GM18507 (cell line): ENCODE measurements at places on chromosomes 3 and 15.

DNA sequence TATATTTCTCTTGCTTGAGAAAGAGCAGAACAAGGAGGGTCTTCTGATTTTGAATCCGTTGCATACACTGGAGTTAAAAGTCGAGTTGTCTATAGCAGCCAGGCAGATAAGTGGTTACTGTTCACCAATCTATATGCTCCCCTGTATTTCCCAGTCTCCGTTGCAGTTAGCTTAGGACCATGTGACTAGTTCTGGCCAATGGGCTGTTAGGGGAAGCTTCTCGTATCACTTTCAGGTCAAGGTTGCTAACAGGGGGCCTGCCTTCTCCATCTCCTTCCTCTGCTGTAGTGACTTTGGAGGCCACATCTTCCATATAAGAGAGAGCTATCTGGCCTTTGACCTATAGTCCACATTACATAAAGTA is 188.5 kb upstream of the KBTBD8 start:
- DNase-seq = no peak

GRCh38 chr3:156787926-156788663 is 38.1 kb upstream of the LEKR1 start:
- DNase-seq = no peak

GRCh38 chr15:100759106-100759505 is 120.5 kb upstream of the ALDH1A3 start:
- DNase-seq = no peak

- no peak for DNase-seq
Measured at GRCh38 chr3:173098959-173099358, 42.1 kb downstream of the SPATA16 start.

DNA sequence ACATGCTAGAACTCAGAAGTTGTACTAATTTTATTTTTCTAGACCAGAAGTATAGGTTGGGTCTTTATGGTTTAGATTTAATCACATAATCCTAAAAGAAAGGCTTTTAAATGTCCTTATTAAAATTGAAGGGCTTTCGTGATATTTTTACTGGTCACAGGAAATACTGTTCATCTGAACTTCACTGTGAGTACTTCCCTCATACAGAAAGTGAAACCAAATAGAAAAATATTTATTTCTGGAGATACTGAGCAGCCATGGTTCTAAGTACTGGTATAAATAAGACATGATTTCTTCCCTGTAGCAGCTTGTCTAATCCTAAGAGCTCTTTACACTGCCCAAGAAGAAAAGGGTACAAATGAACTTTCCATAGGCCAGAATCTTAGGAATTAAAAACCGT is 2.0 kb downstream of the SNRK start:
- peak; percentile 17 for DNase-seq

DNA sequence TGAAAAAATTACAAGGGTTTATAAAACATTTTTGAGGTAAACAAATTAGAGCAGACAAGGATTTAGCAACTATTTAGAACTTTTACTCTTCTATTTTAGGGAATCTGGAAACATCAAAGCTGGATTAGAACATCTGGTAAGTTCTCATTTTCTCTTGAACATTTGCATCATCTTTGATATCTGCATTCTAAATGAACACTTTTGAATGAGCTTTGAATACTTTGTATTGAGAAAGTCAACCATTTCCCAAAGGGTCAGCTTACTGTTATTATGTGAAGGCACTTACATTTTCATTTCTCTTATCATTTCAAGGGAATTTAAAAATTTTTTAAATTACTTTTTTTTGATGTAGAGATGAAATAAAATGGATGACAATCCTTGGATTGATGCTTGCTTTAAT is 188.1 kb downstream of the RSRC1 start:
- DNase-seq = no peak

DNA sequence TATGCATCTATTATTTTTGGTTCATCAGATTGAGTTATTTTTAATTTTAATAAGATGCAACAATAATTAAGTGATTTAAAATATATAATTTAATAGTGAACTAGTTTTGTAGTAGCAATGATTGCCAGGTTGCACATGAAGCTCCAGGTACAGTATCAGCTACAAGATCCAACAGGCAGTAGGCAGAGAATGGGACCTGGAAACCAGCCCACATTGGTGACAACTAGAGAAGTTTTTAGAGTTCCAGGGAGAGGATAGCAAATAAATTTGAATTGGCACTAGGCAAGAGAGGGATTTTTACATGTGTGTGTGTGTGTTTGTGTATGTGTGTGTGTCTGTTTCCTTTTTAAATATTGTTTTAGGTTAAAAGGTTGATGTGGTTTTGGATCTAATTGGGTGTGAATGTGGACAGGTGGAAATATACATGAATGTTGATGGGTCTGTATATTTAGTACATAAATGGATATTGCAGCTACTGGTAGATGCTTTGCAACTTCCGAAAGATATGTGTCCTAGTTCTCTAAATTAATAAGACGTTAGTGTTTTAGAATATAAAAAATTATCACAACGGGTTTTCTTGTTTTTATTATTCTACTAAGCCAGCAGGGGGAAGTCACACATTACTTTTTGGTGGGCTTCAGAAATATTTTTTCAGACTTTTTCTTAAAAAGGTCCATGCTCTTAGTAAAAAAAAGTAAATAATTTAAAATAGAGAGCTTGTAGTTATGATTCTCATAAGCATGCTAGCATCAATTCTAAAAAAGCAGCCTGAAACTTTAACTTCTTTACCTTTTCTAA is 110.1 kb upstream of the GBE1 start:
- DNase-seq = no peak

GRCh38 chr15:74957476-74958035 is 984 bp upstream of the RPP25 start:
- DNase-seq = no peak

GRCh38 chr3:27720899-27721716 is 1.0 kb downstream of the EOMES start:
- DNase-seq = no peak

DNA sequence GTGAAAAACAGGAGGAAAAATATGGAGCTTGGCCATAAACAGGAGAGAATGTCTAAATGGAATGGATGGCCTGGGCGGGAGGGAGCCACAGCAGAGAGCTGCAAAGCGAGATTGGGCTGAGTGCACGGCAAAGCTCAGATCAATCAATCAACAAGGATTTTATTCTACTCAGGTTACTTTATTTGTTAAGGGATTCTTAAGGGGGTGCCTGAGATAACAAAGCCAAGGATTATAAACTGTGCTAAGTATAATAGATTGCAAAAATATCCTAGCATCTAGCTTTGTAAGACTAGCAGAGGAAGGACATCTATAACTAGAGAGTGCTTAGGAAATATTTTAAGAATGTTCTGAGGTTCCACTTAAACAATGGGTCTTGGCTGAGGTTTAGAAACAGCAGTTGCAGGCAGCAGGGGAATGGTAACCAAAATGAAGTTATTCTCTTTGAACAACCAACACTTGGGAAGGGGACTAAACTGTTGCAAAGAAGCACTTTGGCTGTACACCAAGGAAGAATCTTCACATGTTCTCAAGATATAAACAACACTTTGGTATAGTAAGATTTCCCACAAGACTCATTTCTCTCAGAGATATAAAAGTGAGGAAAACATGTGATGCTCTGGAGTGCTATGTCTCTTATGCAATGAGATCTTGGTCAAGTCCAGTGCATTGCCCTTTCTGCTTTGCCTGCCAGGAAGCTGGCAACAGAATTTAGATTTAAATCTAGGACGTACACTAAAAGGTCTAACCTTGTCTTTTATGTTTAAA is 35.5 kb downstream of the TMEM212 start:
- no peak for DNase-seq

DNA sequence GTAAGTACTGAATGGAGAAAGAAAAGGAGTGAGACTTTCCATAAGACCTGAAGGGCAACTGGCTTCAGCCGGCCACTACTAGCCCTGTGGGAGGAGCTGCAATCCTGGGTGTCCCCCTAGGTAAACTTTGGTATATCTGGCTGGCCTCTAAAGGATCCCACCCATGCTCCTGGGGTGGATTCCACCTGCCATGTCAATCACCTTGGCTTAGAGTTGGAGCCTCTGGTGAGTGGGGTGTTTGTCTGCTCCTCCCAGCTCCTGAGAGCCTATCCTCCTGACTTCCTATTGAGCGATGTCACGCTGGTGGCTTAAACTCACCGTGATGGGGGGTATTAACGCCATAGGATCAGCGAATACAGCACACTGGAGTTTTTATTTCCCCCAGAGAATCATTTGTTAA is 2.6 kb downstream of the SPTBN5 start:
- DNase-seq = no peak

DNA sequence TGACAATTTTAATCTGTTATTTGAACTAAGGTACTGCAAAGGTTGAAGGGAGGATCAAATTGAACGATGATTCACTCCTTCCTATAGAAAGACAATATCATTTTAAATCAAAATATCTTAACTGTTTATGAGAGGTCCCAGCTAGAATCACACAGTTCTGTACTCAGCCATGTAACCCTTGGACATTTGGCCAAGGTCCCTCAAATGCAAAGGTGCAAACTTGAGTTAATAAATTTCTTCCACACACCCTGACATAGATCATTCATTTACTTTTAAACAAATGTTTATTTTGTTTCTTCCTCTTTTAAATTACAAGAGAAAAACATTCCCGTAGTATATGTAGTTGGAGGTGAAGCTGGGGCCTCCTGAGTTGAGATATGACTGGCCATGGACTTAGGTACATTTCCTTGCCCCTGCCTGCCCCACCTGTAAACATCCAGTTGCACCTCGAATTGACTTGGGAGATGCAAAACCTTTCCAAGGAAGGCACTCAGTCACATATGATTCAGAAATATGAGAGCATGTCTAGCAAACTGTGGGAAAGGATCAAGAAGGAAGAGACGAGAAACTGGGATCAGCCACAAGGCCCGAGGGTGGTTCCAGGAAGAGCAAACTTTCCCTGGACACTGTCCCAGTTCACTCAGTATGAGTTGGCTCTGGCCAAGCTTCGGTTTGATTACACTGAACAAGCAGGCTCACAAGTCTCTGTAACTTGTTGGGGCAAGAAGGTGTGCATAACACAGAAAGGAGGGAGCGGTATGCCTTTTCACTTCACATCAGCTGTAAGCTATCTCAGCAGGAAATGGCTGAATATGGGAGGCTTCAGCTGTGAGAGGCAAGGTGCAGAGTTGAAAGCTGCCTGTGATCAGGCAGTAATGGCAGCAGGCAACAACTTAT is 6.7 kb downstream of the TNFSF10 start:
- no peak for DNase-seq

DNA sequence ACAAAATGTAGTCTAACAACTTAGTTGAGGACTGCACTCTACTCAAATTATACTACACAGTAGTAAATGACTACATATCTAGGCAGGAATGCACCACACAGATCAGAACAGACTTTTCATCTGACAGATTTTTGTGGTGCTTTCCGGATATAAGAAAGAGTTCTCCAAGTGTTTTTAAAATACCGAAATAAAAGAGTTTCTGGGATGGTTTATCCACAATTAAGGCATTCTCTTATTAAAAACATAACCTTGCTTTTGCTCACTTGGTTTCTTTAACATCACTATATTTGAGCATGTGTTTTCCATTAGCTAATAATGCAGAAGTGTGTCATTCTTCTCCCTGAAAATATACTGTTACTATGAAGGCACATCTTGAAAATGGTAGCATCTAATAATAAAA is 132.9 kb downstream of the MAGI1 start:
- DNase-seq = no peak

DNA sequence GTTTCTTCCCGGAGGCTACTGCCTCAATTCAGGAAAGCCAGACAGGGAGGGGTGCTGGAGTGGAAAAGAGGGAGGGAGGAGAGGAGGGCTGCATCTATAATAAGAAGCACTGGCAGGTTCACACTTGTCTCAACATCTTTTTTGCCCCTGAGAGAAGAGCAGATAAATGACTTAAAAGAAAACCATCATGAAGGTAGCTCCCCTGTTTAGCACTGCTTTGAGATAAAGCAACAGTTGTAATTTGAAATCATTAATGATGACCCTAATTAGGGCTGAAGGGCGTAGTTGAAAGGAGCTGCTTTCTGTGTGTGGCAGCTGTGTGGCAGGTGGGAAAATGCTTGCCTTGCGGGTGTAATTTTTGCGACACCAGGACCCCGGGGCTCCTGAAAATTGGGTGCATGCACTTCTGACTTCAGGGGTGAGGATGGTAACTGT is 222.8 kb upstream of the IL12A start:
- DNase-seq = no peak

DNA sequence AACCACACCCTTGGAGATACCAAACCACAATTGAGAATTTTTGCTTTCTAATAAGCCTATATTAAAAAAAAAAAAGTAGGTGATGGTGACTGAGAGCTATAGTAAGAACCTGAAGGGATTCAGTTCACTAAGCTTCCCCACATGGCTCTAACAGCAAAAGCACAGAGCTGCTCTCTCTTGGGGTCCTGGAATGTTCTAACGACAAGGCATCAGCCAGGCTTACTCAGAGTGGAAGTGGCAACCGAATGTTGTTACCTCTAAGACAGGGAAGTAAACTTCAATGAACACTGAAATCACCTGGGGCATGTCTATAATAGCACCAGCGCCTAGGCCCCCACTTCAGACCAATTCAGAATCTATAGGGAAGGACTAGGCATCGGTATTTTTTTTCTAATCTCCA is 397.7 kb downstream of the MAGI1 start:
- DNase-seq = no peak

DNA sequence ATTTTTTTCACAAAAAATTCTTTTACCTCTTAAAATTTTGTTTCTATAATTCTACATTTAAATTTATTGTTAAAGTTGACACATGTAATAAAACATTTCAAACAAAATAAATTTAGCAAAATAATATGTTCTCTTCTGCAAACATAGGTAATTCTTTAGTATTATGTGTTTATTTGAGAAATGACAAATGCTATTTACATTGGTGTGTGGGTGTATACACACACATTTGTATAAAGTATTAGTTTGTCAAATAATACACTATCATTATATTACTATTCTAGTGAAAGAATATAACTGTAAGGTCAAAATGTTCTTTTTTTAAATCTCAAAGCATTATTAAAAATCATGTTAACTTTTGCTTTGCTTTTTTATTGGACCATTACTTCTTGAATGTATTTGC is 1370.6 kb downstream of the SI start:
- DNase-seq = no peak

DNA sequence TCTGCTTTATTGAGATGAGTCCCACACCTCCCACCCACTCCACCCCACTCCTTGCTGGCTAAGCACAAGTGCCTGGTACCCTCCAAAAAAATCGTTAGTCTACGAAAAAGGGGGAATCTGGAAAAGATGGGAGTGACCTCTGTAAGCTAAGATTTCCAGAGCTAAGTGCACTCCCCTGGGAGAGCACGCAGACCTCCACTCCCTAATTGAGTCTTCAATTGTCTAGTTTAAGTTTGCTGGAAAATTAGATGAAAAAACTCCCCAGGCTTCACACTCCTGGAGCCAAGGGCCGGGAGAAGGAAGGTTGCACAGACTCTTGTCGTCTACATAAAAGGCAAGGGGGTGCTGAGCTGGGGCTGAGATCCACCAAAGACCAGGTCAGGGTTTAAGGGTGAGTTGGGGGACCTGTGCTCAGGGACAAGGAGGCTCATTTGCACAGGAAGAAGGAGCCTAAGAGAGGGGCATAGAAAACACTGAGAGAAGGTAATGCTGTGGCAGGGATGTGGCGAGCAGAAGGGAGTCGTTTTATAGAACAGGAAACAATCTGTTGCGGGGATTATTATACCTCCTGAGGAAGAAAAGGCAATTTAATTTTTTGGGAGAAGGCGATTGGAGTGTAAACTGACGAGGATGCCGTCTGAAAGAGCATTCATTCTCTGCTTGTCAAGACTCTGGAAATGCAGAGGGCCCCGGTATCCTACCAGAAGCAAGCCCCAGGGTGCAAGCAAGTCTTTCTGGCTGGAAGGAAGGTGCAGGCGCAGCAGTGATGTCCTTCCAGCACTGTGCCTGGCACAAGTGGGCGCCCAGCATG is 126.5 kb upstream of the DLG1 start:
- DNase-seq = no peak

GRCh38 chr15:69812861-69813261 is 284.9 kb downstream of the TLE3 start:
- no peak for DNase-seq

GRCh38 chr3:161339517-161340500 is 31.5 kb downstream of the SPTSSB start:
- no peak for DNase-seq
